Activated CD4-positive, alpha-beta T cell treated with anti-CD3 and anti-CD28 coated beads, Interleukin-2, amount 10 ng/mL, durations not matched to agents 7 days and 5 days (primary cell): ENCODE measurements at places on chromosomes 12 and 14.

GRCh38 chr12:123931686-123932321 lies 40.8 kb downstream of the CCDC92 start:
- peak; percentile 65 for DNase-seq

DNA sequence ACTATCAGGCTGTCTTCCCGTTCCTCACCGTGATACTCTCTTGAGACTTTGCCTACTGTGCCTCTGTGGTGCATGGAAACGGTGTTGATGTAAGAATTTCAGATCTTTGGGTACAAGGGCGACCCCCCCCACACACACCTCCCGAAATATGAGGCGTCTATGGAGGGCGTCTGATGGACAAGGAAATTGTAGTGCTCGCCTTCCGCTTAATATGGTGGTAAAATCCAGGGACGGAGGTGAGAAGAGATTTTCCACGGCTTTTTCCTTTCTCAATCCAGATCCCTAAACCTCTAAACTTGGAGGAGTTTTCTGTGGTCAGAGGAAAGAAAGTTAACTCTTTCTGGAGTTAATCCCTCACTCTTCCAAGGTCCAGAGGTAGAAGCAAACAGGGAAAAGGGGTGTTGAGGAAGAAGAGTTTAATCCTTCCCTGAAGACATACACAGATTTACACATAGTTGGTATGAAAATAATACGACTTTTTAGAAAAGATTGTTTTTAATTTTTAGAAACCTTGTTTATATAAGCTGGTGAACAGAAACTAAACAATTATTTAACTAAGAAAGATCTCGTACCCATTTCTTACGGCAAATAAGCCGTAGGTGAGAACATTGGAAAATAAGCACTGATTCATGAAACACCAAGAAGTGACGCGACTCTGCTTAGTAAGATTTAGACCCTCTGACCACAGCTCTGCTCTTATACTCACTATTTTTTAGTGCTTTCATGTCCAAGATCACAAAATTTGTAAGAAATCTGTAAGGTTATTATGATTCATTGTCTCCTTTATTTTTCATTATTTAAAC lies 23.1 kb upstream of the RNASE12 start:
- no peak for DNase-seq

GRCh38 chr12:98294051-98294805 lies 221.2 kb upstream of the TMPO start:
- DNase-seq, result no peak

DNA sequence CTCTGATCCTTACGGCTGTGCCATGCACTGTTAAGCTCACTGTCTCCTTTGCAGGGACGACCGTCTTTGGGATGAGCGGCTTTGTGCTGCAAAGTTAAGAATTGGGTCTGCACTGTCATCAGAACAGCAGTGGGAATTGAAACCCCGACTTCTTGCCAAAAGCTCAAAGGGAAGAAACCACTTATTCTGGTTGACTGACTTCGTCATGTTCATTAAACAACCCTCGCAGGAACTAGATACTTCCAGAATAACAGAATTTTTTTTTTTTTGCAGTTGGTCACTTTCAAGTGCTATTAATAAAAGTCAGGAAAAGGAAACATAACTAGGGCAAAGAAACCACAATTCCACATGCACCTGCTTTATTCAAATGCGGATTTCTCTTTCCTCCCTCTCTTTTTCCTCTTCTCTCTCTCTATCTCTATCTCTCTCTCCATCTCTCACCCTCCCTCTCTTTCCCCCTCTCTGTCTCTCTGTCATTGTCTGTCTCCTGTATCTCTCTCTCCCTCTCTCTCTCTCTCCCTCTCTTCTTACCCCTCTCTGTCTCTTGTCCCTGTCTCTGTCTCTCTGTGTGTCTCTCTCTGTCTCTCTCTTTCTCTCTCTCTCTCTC lies 12.3 kb upstream of the GLT1D1 start:
- no peak for DNase-seq

DNA sequence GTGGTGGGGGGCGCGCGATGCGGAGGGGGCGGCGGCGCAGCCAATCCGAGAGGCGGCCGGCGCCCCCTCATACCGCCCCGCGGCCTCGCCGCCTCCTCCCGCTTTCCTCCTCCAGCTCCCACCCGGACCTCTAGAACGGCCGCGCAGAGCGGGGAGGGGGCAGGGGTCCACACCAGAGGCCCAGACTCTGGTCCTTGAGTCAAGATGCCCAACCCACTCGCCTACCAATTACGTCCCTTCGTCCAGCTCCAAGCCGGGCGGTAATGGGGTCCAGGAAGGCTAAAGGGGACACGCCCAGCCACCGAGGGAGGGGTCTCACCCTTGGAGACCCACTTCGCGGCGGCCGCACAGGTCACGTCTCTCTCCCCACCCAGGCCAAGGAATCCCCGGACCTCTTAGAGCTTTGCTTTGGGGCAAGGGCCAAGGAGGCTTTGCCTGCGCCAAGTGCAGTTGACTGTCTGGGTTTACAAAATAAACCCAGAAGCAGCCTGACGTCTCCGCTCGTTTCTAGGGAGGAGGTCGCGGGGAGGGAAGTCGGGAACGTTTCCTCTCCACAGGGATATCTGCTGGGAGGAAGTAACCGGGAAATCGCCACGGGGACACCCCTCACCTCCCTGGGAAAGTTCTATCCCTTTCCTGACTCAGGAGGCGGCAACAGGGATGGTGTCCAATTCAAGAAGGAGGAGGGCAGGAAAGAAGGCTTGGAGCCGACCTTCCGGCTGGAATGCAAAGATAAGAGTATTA lies 394 bp upstream of the AMIGO2 start:
- peak; percentile 35 for DNase-seq

GRCh38 chr12:64808110-64808509 lies 16.3 kb upstream of the TBC1D30 start:
- DNase-seq, result no peak

- no peak for DNase-seq
Observed at GRCh38 chr12:121264951-121265515, 31.5 kb downstream of the CAMKK2 start.

DNA sequence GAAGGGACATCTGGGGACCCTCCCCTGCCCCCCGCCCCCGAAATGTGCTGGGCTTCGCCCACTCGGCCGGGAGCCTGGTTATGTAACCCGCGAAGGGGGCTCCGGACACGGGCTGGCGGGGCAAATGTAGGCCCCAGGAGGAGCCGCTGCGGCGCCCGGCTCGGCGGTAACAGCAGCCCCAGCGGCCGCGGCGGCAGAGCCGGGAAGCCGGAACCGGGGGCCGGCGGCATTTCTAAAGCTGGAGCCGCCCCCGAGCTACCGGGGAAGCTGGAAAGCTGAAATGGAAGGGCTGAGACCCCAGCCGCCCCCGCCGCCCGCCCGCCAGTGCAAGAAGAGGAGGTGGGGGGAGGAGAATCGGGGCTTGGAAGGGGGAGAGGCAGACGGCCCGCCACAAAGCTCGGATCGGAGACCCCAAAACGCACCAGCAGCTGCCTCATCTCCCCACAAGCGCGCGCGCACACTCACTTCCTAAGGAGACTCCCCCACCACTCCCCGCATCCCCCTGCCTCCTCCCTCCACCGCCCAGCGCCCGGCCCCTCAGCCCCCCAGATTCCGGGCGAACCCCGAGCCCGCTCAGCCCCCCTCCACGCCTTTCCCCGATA lies 1.5 kb downstream of the KDM2B start:
- DNase-seq, result peak; percentile 38

- DNase-seq, result peak; percentile 62
Observed at GRCh38 chr12:47717443-47718193, 7.7 kb downstream of the ENDOU start.

- DNase-seq, result no peak
Observed at GRCh38 chr12:114400925-114401324, 5.0 kb downstream of the TBX5 start.

- no peak for DNase-seq
Observed at GRCh38 chr12:124747426-124748161, 116.1 kb downstream of the SCARB1 start.

GRCh38 chr12:65963862-65964240 lies 139.6 kb downstream of the HMGA2 start:
- no peak for DNase-seq

DNA sequence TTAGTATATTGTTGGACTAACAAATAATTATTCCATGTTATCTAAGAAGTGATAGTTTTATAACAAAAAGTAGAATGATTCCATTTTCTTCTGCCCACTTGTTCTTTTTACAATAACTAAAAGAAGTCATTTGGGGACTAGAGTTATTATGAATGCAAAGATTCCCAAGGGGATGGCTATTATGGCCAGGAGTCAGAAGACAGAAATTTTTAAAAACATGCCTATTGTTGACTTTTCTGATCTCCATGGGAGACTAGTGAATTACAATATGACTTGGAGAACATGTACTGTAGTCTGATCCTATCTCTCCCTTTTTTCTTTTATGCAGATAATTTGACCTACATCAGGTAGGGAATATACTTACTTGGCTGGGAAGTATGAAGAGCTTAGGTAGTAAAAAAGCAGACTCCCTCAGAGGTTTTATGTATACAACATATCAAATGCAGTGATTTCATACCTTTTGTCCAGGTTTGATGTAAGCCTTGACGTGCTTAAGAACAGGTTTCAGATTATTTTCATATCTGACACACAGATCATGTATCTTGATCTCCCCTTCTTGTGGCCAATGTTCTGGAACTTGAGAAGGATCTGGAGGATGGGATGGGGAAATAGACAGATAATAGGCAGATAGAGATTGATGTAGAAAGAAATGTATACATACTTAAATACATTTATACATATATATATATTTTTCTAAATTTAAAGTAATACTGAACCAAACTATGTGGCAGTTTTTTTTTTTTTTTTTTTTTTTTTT lies 41.0 kb upstream of the KCNJ8 start:
- DNase-seq, result no peak

GRCh38 chr12:28802706-28803438 lies 346.2 kb upstream of the FAR2 start:
- DNase-seq, result no peak

DNA sequence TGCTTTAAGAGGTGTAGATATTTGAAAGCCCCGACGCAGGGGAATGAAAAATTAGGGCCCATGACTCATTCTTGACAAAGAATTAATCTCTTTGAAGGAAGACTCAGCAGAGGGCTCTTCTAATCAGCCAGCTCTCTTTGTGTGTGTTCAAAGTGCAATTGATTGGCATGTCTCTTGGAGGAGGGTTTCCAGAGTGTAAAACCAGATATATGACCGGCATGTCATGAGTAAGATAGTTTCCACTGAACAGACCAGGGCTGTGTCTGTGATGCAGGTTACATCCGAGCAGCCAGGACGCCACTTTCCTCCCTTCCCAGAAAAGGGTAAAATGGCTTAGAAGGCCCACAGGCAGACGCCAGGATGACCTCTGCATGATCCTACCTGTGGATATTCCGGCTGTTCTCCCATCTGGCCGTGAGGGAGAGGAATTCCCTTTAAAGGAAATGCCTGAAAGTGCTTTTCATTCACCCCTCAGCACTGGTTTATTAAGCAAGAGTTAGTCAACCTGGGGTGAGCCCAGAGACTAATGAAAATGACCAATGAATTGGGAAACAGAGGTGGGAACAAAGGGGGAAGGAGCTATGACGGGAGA lies 7.2 kb upstream of the KRT75 start:
- DNase-seq, result no peak

GRCh38 chr12:49413010-49413409 lies 45.7 kb downstream of the SPATS2 start:
- no peak for DNase-seq
